ENCODE measurements at places on chromosomes 4 and X.

GRCh38 chr4:17797808-17798207, 12.7 kb downstream of the DCAF16 start:
- DNase-seq, result no peak

DNA sequence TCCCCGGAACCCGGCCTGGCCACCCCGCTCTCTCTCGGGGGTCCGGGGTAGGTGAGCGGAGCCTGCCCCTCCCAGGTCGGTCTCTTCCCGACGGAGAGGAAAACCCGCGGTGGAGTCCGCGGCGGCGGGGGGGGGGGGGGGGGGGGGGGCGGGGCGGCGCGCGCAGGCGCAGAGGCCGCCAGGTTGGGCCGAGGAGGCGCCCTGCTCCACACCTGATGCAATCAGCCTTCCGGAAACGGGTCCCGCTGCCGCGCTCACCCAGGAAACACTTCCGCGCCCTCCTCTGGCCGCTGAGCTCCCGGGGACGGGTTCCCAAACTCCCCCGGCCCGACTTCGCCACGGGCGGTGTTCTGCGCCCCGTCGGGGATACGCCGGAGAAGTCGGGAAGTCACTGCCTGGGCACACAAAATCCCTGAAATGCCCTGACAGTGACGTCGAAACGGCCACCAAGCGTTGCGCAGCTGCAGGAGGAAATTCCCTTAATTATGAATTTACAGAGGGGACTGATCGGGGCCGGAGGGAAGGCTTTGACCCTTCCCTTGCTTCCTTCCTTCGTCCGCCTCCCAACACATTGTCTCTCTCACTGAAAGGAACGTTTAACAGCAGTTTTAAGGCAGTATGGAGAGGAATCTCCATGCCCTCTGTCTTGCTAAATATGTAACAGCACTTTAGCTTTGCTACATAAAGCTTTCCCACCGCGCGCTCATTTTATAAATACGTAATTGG, 2.1 kb upstream of the APBB2 start:
- no peak for DNase-seq

DNA sequence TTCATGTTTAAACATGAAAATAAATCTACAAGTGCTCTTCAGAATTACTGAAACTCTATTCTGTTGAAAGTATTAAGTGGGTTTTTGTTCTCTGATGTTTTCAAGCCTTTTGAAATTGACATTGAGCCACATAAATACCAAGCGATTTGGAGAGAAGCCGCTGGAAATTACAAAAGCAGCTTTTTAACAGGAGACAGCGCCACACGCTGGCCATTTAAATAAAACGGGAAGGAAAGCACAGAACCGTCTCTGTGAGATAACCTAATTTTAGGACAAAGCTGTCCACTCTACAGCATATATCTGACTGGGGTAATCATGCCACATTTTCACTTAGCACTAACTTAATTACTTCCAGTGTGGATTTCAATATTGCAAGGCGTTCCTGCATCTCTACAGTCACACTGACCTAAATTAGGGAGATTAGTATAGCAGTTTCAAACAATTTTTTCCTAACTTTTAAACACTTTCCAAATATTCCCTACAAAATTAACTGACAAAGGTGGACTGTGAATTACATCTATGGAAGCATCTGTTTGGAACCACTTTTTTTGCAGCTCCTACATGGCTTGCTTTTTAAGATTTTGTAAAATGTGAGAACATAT, 6.8 kb upstream of the ANOS1 start:
- no peak for DNase-seq

DNA sequence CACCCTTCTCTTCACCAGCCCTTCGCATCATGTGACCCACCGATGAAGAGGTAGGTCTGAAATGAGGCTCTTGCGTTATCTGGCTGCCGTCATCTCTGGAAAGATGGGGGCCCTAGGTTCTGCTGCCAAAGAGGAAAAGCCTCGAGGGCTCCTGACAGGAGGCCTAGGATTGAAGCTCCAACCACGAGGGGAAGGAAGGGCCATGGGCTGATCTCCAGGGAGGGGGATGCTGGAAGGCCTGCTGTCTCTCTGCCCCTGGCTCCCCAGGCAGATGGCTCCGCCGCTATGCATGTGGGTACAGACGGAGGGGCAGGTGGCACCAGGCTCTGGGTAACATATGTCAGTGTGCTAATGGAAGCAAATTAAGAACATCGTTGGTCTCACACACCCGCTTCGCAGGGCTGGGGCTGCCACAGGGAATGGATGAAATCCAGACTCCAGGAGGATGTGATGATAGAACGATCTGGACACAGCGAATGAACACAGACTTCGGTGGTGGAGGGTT, 44.9 kb downstream of the AFAP1 start:
- DNase-seq, result no peak

DNA sequence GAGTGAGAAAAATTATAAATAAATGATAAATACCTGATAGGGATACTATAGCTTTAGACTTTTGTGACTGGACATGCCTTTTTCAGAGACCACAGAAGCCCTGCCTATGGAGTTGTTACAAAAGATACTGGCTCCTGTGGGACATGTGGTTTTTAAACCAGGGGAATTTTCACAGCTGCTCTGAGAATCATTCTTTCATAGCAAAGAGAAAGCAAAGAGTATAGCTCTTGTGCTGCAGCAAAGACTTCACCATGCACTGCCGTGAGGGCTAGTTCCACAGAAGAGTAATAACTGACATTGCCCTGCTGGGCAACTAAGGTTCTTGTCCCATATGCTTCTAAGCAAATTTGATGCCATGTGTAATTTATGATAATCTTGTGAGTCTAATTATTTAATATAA, 98.2 kb downstream of the MAPK10 start:
- DNase-seq, result no peak

GRCh38 chr4:156609421-156609820, 362.2 kb downstream of the PDGFC start:
- no peak for DNase-seq

DNA sequence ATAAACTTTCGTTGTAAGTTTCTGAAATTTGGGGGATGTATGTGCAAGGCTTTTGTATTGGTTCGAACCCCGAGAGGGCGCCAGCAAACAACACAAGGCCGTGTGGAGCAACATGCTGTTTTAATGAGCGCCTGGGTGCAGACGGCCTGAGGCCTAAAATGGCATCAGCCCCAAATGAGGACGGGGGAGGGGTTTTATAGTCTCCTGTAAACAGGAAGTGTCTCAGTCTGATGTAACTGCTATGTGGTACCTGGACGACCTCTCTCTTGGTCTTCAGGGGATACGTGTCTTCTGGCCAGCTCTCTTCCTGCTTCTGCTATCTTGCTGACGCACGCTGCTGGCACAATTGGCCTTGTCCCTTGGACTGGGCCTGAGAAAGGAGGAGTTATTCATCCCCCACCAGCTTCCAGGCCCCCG, 1348.0 kb downstream of the ADGRL3 start:
- no peak for DNase-seq

- no peak for DNase-seq
Observed at GRCh38 chrX:37424000-37424429, 74.9 kb downstream of the PRRG1 start.

GRCh38 chr4:100557306-100557705, 39.5 kb upstream of the EMCN start:
- no peak for DNase-seq

DNA sequence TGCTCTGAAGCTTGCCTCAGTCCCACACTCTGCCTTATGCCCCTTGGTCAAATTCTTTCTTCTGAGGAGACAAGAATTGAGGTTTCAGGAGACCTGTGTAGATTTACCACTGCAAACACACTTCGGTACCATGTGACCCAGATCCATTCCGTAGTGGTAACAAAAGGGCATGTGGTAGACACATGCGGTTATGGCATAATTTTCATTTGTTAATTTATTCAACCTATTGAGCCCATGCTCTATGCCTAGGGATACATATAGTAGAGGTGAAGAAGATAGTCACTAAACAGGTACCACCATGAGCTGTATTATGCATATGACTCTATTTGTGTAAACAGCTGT, 190.9 kb downstream of the NDST4 start:
- no peak for DNase-seq

GRCh38 chr4:38902695-38903094, 35.1 kb downstream of the FAM114A1 start:
- no peak for DNase-seq

DNA sequence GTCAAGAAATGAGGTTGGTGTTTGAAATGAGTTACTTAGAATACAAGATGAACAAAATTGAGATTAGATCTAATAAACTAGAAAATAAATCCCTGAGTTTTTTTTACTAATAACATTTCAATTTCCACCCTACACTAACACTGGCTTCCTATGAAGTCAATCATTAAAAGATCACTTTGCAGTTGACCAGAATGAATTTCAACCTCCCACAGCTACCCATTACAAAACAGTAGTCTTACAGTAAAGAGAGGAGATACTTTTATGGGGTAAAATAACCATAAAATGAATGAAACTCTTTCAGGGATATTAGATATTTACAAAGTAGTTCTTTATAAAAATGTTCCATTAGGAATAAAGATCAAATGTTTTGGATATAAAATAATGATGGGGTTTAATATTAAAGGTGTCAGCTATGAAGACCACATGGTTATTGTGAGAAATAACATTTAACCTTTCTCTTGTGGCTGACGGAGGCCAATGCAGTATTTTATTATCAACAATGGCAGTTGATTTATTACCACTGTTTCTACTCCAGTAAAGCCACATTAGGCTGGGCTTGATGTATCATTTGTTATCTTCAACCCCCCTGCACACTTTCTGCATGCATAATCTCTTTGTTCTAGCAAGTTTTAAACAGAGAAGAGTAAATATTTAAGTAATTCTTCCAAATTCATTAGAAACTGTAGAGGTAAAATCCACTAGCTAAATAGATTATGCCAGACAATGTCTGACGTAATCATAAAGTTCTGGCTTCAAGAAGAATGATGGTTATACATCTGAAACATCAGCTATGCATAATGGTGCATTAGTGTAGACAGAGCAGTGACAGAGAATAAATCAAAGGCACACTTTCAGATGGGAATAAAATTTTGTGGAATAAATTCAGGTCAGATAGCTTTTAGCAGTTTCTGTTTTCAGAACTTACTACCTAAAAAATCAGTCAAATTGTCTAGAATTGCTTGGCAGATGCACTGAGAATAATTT, 516.6 kb downstream of the PCDH18 start:
- DNase-seq, result no peak

- DNase-seq, result no peak
Observed at GRCh38 chr4:168511780-168512489, 15.1 kb downstream of the PALLD start.

GRCh38 chr4:8727546-8728510, 135.3 kb downstream of the CPZ start:
- no peak for DNase-seq

DNA sequence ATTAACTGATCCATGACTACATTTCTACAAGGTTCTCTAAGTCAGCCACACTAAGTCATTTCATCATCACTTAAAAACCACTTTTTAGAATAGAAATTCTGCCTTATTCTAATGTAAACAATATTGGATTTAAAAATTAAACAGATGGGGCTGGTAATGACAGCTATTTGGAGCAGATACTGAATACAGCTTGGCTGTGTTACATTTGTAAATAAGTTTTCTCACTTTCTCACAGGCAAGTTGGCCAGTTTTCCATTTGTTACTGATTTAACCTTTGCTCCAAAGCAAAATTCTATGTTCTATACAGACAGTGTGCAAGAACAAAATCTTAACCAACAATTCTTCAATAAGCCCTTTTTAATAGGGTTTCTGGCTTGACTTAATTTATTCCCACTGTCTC, 370.7 kb downstream of the GRIA2 start:
- DNase-seq, result no peak

Measured in activated CD4-positive, CD25-positive, alpha-beta regulatory T cell treated with anti-CD3 and anti-CD28 coated beads, Interleukin-2, amount 50 U/mL, for 16 hours (primary cell).